ENCODE measurements at places on chromosomes 16 and 17.
A peak's percentile ranks its signal among the peaks of the same experiment; 100 is the strongest.

DNA sequence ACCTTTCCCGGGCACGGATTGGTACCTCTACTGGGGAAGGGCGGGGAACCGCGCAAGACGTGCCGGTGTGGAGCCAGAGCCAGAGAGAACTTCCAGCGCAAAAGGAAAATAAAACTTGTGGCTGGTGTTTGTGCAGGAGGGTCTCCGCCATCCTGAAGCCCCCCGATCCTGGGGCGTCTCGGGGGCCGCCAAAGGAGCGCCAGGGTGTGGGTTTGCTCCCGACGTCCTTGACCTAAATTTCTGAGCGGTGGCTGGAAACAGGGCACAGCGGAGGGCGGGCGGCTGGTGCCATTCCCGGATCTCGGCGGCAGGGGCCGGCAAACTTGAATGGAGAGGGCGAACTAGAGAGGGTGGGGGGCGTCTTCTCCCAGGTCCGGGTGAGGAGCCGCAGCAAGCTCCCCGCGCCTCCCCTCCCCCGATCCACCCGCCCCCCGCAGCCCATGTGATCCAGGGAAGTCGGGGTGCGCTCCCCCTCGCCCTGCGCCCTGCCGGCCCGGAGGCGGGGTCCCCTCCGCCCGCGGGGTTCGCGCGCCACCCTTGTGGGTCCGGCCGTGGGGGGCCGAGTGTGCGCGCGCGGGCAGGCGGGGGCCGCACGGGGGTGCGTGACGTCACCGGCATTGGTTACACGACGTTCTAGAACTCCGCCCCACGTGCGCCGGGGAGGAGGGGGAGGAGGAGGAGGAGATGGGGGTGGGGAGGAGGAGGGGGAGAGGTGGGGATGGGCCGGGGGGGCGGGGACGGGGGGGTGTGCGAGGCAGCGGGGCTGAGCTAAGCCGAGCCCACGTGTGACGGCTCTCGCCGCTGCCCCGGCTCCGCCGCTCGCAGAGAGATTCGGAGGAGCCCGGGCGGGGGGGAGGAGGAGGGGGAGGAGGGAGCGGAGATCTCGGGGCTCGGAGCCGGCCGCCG is at the start of gene MSI2:
MSI2 (plus strand) TSS at position 748 of the 906 bp plus-strand sequence. CDS start 220 bp downstream, outside the sequence.
- peak; percentile 87 for DNase-seq

DNA sequence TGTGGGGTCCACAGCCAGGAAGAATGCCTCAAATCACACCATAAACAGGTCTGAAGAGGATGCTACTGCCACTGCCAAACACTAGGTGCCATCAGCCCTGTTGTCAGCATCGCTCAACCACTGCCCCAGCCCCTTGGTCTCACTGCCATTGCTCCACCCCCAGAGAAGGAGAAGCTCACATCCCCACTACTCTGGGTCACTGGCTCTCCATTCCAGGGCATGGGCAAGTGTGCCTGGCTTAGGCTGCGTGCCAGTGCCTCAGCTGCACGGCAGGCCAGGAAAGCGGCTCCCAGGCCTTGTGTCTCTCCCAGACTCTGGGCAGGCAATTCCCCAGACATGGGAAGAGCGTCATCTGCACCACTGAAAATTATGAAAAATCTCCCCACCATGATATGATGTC is 1.2 kb upstream of the IGSF6 start:
- DNase-seq: peak; percentile 45

DNA sequence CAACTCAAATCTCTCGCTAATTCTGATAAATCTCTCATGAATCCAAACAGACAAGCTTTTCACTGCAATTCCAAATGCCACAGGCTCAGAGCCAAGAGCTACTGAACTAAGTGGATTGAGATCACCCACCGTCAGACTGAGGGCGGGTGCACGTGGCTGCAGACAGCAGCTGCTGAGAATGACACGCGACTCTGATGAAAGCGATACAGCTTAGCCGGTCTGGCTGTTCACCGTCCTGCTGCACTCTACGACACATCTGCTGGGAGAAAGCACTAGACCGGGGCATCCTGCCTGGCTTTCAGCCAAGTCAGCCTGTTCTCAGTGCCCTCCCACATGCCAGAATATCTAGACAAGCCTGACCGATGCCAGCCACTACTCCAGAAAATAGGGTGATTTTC is 42.6 kb downstream of the KLHDC4 start:
- DNase-seq: peak; percentile 15

- no peak for DNase-seq
Observed at GRCh38 chr16:19218581-19218980, 50.5 kb downstream of the SYT17 start.

- no peak for DNase-seq
Observed at GRCh38 chr17:61395983-61396585, 3.6 kb upstream of the TBX2 start.

- DNase-seq: no peak
Observed at GRCh38 chr17:77827511-77827910, 131.0 kb upstream of the TNRC6C start.

- DNase-seq: no peak
Observed at GRCh38 chr16:318628-319027, 33.9 kb downstream of the AXIN1 start.

DNA sequence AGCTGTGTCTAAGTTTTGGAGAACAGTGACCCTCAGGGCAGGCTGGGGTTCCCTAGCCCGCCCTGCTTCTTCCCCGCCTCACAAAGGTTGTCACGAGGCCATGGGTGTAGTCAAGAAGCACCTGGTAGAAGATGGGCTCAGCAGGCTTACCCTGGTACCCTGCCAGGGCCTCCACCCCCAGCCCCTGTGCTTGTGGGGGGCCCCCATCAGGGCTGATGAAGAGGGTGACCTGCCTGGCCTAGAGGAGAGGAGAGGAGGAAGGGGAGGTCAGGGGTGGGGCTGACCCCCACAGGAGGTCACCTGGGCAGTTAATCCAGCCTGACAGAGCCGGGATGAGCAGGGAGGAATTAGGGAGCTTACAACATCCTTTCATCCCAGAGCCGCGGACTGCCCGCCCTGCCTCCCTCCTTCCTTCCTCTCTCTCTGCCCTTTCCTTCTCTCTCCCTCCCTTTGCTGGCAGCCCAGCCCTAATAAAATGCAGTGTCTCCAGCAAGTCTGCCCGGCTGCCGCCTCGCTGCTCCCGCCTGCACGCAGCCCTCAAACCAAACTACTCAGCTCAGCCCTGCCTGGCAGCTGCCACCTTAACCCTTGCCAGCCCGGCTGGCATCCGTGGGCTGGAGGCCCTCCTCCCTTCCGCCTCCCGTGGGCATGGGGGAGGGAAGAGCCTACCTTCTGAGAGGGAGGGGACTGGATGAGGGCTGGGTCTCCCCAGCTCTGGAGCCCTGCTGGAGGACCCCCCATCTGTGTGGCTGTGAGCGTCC is 7.2 kb downstream of the DLX3 start:
- no peak for DNase-seq

GRCh38 chr16:8620535-8620934 is 963 bp upstream of the METTL22 start:
- DNase-seq: no peak

DNA sequence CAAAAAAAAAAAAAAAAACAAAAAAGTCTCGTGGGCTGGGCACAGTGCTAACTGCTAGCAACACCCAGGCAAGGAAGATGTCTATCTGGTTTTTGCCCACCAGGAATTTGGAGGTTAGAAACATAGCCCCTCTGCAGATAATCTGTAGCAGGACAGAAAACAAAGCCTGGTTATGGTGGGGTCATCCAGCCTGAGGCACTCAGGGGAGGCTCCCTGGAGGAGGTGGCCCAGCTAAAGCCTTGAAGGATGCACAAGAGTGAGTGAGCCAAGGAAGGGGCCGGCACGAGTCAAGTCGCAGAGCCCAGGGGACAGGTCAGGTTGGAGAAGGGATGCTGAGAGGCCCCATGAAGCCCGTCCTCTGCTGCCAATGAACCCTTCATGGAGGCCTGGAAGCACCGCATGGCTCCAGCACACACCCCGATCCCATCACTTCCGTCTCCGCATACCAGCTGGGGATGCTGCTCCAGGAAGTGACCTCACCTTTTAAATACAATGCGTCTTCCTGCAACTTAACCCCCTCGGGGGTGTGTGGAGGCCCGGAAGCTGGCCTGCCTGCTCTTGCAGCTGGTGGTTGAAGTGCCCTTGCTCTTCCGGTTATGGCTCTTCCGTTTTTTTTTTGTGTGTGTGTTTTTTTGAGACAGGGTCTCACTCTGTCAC is 86.5 kb downstream of the ENGASE start:
- DNase-seq: peak; percentile 1

GRCh38 chr17:42317266-42317845 is 29.1 kb downstream of the STAT5A start:
- DNase-seq: no peak

DNA sequence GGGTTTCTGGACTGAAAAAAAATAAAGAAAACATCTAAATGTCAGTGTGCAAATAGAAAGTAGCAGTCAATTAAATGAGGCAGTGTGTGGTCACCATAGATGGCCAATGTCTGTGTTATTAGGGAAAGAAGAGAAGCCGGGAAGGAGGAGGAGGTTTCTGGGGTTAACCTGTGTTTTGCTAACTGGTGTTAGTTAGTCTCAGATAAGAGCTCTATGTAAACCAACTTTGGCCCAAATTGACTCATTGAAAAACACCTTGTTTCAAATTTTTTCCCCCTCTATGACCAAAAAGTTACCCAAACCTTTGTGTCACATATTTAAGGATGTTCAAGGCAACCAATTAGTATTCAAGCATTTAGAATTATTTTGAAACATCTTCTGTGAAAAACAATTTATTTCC is 530.9 kb downstream of the MAF start:
- no peak for DNase-seq

DNA sequence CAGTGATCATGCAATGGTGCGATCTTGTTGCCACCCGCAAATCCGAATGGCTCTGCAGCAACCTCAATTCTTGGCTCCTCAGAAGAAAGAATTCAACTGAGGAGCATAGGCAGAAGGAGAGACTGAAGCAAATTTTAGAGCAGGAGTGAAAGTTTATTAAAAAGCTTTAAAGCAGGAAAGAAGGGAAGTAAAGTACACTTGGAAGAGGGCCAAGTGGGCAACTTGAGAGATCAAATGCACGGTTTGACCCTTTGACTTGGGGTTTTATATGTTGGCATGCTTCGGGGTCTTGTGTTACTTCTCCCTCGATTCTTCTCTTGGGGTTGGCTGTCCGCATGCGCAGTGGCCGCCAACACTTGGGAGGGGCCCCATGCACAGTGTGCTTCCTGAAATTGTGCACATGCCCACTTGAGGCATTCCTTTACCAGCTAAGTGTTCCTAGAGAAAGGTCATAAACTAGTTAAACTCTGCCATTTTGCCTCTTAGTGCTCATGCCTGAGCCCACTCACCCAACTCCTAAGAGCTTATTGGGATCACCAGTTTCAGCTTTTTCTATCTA is 36.7 kb downstream of the ZNRF1 start:
- DNase-seq: no peak

GRCh38 chr17:32928586-32929535 is 908 bp downstream of the TMEM98 start:
- DNase-seq: no peak

DNA sequence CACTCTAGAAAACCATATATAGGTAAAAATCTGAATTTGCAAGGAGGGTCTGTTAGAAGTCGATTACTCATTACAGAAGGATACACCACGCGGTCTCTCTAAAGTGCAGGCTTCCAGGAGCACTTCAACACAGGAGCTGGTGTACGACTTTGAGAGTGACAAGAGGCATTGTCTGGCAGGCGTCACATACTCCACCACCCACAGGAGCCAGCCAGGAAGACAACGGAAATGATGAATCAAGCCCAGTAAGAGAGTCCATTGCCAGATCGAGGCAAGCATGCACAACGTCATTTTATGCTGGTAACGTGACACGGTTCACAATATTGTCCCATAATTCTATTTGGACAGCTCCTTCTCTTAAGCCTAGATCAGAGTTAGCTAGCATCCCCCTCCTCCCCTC is 15.0 kb upstream of the CACNG4 start:
- no peak for DNase-seq

DNA sequence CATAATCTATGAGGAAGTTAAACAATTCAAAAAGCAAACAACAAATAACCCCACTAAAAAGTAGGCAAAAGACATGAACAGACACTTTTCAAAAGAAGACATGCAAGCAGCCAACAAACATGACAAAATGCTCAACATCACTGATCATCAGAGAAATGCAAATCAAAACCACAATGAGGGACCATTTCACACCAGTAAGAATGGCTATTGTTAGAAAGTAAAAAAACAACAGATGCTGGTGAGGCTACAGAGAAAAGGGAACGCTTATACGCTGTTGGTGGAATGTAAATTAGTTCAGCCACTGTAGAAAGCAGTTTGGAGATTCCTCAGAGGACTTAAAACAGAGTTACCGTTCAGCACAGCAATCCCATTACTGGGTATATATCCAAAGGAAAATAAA is 24.4 kb downstream of the TNFRSF13B start:
- no peak for DNase-seq

- no peak for DNase-seq
Observed at GRCh38 chr16:66292241-66292935, 74.1 kb upstream of the CDH5 start.

GRCh38 chr17:16999931-17000625 is 28.2 kb upstream of the TNFRSF13B start:
- no peak for DNase-seq

GRCh38 chr16:51155199-51155607 is 4.1 kb upstream of the SALL1 start:
- no peak for DNase-seq

GRCh38 chr16:8552487-8553221 is 37.7 kb downstream of the TMEM114 start:
- no peak for DNase-seq

DNA sequence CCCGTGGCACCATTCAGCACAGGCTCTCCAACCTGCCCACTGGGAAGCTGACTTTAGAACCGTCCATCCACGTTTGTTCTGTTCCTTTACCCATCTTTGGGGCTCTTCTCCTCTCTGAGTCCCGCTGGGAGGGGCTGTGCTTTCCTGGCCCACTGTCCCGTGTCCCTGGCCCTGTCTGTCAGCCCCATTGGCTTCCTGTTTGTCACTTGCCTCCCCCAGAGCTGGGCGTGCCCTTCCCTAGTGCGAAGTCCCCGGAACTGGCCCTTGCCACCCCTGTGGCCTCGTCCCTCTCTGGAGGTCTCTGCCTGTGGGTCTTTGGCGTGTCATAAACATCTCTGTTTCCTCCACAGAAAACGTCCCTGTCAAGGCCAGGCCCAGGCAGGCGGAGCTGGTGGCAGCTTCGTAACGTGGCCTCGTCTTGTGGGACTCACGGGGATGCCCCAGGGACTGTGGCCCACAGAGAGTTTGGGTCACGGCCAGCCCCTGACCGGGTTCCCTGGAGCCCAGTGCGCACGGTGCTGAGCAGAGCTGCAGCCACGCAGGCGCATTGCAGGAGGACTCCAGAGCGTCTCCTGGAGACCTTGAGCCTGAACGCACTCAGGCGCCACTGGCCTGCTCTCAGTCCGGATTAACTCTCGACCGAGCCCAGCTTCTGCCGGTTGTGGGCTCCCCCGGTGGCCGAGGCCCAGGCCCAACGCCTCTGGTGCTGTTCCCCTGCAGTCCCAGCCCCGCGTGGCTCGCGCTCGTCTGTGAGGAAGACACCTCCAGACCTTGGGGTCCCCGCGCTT is 7.3 kb downstream of the CHMP6 start:
- no peak for DNase-seq
